Stimulated activated CD4-positive, alpha-beta T cell treated with anti-CD3 and anti-CD28 coated beads, Interleukin-1b, Interleukin-23, amount 100 ng/mL, for 1 hour (primary cell): ENCODE measurements at places on chromosomes 16 and 17.
A peak's percentile ranks its signal among the peaks of the same experiment; 100 is the strongest.

DNA sequence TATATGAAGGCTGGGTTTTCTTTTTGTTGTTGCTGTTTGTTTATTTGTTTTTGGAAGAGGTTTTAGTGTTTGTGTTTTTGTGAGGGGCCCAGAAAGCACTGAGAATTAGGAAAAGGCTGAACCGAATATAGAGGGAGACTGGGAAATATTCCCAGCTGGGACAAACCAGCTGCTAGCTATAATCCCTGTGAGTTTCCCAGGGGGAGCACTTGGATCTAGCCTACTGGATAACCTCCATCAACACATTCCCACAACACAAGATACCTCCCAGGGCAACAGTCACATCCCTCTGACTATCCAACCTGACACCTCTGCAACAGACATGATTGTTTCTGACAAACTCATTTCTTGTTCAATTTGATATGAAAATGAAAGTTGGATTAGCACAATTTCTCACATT, 16.7 kb downstream of the CDH11 start:
- DNase-seq: no peak

- DNase-seq: no peak
Measured at GRCh38 chr16:2710021-2710710, 9.9 kb downstream of the PRSS27 start.

DNA sequence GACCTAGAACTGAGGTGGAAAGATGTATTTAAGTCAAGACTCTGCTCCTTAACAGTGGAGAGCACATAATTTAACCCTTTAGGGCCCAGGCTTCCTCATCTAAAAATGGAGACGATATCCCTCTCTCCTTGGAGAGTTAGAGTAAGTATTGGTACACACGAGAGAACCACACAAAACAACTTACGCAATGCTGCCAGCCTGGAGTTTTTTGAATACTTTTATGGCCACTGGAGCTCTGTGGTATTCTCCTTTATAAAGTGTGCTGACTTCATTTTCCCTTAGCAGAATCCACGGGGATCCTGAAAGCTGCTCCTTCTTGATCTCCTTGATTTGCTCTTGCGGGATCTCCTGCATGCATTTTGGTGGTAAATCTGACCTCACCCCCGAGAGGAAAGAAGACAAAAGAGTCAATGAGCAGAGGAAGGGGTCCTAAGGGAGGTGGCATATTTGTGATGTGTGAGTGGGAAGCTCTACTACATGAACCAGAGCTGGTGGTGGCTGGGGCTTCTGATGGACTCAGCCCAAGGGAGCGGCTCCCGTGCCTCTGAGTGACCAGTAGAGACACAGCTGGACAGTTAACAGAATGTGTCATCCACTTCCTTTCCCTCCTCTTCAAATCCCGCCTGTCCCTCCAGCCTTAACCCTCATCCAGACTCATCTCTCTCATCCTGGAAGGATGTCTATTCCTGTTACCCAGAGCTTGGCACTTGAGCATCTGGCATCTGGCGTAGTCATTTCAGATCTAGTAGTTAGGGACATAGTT, 9.4 kb downstream of the MLKL start:
- no peak for DNase-seq

DNA sequence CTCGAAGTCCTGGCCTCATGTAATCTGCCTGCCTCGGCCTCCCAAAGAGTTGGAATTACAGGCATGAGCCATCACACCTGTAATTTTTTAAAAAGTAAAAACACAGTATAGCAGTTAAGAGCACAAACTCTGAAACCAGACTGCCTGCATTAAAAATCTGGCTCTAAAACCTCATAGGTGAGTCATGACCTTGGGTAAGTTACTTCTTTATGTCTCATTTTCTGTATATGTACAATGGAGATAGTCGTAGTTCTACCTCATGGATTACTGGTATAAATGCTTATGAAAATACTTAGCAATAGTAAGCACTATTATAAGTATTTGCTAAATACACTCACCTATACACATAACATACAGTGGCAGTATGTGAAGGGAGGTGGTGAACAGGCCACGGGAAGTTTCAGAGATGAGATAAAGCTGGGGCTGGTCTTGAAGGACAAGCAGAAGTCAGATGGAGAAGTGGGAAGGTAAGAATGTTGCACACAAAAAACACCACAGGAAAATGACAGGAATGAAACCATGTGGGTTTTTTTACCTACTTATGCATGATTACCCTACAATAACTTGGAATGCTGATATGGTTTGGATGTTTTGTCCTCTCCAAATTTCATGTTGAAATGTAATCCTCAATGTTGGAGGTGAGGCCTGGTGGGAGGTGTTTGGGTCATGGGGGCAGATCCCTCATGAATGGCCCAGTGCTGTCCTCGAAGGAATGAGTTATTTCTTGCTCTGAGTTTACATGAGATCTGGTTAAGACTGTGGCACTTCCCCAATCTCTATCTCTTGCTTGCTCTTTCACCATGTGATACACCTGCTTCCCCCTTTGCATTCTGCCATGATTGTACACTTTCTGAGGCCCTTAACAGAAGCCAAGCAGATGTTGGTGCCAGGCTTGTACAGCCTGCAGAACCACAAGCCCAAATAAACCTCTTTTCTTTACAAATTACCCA, 33.9 kb downstream of the ZNF652 start:
- no peak for DNase-seq

DNA sequence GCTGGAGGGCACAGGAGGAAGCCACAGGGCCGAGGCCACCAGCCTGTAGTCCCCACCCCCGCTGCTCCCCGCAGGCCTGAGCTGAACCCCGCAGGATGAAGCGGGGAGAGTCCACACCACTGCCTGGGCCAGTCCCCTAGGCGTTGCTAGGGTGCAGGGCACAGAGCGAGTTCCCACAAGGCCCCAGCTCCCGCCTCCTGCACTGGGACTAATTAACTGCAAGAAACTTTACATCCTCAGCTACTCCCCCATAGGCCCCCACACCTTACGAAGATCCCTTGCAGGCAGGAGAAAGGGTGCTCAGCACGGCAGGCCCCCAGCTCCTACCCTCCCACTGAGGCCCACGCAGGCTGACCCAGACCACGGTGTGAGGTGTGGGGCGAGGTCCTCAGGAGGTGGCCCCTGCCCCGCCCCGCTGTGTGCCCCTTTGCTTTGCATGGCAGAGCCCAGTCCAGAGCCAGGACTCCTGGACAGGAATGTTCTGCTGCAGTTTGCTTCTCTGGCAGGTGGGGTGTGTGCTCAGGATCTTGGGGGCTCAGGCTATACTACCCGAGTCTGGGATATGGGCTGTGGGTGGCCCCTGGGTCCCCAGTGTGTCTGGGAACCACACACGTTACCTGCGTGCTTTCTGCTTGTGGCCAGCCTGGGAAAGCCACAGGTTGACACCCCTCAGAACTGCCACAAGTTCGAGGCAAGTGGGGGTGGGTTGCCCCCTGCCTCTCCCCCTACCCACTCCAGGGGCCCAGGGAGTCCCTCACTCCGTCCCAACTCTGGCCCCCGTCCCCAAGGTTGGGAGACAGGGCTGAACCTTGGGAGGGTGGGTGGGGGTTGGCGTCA, 1.2 kb downstream of the GNG13 start:
- no peak for DNase-seq

GRCh38 chr17:59812139-59812538, 80.6 kb downstream of the TUBD1 start:
- DNase-seq: no peak

GRCh38 chr16:9874219-9874618, 308.0 kb downstream of the GRIN2A start:
- DNase-seq: no peak

DNA sequence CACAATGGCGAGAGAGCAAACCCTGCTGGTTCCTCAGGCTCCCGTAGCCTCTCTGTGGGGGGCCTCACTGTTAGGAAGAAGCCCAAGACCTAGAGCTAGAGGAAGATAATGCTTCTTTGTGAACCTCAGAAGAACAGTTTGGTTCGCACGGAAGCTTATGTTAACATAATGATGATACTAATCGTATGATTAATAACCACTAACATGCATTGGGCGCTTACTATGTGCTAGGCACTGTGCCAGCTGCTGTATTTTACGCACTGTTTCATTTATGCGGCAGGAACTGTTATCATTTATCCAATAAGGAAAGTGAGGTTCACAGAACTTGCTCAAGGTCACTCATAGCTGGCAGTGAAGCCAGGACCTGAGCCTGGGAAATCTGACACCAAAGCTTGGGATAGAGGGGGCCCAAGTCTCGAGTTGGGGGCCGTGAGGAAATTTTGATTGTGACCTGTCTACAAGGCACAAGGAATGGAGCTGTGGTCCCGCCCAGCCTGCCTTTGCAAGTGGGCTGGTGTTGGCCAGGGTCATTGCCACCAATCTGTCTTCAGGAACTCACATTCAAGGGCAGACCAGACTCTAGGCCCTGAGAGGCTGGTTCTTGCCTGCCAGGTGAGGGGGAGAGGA, 6.8 kb downstream of the PRCD start:
- DNase-seq: no peak

DNA sequence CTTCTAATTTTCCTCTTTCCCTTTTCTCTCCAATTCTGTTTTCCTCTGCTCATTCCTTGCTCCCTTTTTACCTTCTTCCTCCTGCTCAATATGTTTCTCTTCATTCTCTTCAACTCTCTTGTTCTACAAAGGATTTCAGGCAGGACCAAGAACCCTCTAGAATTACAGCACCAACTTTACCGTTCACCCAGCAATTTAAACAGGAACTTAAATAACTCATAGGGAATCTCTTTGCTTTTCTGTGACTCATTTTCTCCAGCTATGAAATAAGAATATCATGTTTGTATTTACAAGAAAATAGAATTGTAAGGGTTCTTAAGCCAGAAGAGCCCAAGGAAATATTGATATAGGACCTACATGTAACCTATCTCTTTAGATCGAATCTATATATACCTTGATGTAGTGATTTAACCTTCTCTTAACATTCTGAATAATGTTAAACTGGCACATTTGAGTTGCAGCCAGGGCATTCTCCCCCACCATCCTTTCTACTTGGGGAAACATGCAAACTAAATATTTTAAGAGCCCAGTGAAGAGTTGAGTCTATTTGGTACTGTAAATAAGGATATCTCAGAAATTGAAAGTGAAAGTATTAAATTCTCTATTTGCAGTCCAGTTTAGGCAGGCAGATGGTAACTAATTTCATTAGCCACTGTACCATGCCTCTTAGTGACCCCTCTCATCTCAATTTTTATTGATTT, 137.0 kb downstream of the ANKFN1 start:
- no peak for DNase-seq

GRCh38 chr16:27449434-27450195, 47.6 kb downstream of the IL21R start:
- DNase-seq: peak; percentile 31

- no peak for DNase-seq
Measured at GRCh38 chr17:77734371-77735080, 224.0 kb upstream of the TNRC6C start.

- no peak for DNase-seq
Measured at GRCh38 chr17:11682646-11683045, 84.4 kb downstream of the DNAH9 start.

DNA sequence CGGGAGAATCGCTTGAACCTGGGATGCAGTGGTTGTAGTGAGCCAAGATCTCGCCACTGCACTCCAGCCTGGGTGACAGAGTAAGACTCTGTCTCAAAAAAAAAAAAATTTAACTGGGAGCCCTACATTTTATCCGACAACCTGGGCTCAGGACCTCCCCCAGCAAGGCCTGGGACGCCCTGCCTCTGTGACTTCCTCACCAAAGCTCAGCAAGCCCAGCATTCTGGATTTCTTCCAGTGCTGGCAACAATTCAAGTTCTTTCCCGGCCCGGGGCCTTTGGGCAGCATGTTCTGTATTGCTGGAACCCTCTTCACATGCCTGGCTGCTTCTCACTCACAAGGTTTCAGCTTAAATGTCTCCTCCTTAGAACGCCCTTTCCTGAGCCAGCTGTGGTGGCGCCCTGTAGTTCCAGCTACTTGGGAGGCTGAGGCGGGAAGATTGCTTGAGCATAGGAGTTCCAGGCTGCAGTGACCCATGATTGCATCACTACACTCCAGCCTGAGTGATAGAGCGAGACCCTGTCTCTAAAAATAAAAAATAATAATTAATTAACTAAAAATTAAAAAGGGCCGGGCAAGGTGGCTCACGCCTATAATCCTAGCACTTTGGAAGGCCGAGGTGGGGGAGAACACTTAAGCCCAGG, 15.9 kb upstream of the MEIOB start:
- no peak for DNase-seq

DNA sequence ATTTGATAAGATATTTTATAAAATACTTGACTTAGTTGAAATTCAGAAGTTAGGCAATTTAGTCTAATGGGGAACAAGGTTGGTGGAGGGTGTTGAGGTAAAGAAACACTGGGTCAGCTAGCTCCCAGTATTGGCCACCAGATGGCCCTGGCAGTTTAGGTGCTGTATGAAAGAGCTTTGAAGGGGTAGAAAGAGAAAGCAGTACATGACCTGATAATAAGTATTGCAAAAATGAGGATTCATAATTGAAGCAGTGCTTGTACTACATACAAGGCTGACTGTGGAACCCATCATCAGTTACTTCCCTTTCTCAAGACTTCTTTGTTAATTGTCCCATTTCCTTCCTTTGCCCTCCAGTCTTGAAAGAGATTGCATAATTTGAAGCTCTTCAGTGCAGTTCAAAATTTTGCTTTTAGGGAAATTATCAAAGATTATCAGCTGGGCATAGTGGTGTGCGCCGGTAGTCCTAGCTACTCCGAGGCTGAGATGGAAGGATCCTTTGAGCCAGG, 29.4 kb downstream of the TANC2 start:
- no peak for DNase-seq

GRCh38 chr17:57615836-57616757, 129.0 kb downstream of the CCDC182 start:
- DNase-seq: no peak

- no peak for DNase-seq
Measured at GRCh38 chr17:51725185-51725584, 433.3 kb downstream of the CA10 start.

DNA sequence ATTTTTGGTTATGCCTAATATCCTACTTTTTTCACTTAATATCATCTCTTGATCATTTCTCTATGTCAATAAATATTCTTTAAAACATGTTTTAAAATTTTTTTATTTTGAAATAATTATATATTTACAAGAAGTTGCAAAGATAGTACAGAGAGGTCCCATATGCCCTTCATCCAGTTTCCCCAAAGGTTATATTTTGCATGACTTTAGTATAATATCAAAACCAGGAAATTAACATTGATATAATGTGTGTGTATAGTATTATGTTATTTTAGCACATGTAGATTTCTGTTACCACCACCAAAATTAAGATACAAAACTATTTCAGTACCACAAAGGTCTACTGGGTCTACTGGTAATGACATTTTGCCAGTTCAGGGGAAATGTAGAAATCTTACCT, 60.7 kb downstream of the EFCAB5 start:
- no peak for DNase-seq

DNA sequence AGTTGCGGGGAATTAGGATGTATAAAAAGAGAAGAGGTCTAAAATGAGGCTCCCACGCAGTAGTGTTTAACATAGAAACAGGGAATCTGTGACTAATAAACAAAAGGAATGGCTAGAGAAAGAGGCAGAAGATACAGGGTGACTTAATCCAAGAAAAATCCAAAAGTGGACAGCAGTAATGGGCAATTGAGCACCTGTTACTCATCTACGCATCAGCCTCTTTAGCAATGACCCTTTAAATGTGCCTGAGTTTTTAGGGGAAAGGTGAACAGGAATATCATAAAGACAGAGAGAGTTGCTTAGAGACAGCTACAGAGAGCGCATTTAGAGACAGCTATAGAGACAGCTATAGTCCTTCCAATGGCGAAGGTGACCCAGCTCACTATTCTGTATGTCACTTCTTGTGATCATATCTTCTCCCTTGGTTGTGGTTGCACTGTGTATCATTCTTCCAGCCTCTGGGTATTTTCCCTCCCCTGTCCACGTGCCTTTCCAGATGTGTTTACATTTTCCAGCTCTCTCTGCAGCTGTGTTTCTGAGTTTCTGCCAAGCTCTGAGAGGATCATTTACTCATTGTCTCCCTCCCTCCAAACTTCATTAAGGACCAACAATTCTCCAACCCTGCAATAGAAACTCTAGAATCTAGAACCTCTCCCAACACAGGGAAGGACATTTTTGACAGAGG, 61.5 kb downstream of the MYOCD start:
- DNase-seq: no peak
